ENCODE measurements at places on chromosomes 1 and 21.

DNA sequence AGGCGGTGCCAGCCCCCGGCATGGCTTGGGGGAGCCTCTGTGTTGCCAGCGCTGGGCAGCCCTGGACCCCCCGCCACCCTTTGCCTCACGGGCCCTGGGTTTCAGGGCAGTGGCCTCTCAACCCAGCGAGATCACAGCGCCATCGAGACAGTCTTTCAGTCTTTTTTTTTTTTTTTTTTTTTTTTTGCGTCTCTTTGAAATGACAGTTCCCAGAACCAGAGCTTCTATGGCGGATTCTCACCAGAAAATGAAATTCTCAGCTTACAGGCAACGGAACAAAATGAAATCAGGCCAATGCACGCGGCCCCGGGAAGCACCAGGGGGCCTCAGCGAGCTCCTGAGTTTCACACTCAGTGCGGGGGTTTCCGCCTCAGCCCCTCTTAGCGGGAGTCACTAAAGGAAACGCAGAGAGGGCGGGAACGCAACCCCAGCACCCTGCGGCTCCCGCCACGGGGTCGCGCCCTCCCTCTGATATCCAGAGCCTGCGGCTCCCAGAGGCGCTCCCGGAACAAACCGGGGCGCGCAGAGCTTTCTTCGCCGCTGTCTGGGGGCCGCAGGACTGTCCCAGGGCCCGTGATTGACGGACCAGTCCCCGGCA, 8.0 kb upstream of the COL6A1 start:
- DNase-seq: peak; percentile 44

DNA sequence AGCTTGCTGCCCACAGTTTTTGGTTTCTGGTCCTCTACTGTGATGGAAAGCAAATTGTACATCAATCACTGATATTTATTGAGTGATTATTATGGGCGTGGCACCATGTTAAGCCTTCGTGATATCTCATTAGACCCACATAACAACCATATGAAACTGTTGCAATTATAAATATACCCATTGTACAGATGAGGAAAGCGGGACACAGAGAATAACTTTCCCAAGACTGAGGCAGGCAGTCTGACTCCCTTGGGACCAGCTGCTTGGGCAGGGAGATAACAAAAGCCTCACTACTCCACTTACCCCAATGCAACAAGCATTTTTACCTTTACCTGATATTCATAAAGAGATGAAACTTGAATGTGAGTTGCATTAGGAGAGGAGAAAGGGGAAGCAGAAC, 4.3 kb upstream of the CASZ1 start:
- no peak for DNase-seq

- peak; percentile 39 for DNase-seq
Observed at GRCh38 chr1:154335025-154335714, 9.8 kb downstream of the ATP8B2 start.

- no peak for DNase-seq
Observed at GRCh38 chr1:13760921-13761320, 60.9 kb downstream of the PRDM2 start.

DNA sequence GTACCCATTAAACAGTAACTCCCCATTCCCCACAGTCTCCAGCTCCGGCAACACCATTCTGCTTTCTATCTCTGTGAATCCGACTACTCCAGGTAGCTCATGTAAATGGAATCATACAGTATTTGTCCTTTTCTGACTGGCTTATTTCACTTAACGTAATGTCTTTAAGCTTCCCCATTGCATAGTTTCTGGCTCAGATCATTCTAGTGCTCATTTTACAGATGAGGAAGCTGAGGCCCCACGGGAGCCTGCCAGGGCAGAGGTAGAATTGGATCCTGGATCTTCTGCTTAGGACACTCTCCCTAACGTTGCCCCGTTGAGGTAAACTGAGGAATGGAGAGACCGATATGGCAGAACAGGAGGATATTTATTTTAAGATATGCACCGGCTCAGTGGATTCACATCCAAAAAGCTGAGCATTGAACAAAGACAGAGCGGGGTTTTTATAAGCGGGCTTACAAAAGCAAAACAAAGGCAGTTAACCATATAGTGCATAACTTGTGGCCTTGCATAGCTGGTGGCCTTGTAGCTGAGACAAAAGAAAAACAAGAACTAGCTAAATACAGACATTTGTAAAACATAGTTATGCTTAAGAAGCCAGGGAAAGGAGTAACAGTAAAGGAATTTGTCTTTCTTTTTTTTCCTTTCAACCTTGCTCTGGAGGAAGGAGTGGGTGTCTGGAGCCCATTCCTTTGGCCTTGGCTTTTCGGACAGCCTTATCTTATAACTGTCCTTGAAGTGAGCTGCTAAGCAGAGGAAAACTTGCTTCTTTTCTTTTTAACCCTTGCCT, 15.3 kb upstream of the KLHDC8A start:
- DNase-seq: no peak

DNA sequence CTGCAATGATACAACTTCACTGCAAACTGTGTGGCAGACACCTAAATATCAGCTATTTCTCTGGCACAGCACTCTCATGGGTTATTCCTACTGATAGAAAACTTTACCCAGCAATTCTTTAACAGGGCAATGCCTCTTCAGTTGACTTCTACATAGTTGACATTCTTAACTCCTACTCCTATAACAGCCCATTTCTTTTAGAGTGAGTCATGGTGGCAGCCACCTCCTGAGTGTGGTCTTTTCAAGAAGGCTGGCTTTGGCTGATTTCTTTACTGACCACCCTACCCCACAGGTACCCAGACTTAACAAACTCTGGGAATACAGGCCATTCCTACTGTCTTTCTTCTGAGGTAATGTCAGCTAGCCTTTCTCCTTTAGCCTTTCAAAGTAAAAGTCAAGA, 805.8 kb upstream of the ADGRL2 start:
- DNase-seq: no peak

DNA sequence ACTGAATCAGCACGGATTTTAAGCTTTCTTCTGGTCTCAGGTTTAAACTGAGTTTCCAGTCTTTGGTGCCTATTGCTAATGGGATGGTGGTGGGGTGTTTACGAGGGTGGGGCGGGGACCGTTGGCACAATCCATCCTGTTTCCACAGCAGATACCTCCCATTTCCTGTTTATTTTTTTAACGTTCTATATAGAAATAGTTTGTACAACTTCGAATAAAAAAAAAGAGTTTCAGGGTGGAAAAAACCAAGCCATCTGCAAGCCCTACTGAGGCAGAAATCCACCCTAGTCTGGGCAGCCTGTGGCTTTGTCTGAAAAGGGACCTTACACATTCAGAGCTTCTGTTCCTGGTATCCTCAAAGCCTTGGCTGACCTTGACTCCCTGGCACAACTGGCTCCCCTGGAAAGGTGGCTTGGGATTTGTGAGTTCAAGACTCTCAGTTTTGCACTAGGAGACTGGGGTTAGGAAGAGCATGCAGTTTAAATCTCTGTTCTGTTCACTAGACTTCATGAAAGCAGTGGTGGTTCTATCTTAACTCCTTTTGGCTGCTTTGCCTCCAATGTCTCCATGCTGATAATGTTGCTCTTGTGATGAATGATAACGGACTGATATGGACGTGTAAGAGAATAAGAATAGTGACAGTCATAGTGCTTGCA, 46.7 kb downstream of the VANGL2 start:
- DNase-seq: no peak

GRCh38 chr1:2492091-2492490, 16.0 kb downstream of the PLCH2 start:
- DNase-seq: no peak

- DNase-seq: no peak
Observed at GRCh38 chr1:68314151-68314780, 81.9 kb upstream of the WLS start.

- DNase-seq: no peak
Observed at GRCh38 chr21:20800106-20800505, 198.1 kb upstream of the NCAM2 start.

GRCh38 chr1:113073479-113073950, 517 bp downstream of the LRIG2 start:
- DNase-seq: no peak

DNA sequence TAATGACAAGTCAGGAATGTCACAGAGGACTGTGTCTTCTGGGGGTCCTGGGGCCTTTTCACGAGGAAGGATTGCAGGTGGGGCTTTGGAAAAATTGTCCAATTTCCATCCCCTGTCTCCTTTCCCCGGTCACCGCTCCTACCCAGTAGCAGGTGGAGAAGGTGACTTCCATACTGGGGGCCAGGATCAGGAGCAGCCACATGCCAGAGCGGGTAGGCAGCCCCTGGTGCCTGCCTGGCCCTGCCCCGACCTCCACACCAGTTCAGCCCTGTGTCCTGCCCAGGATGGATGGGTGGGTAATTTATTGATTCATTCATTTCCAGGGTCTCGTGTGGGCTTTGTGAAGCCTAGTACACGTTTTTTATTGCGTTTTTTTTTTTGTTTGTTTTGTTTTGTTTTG, 51.7 kb downstream of the PRKCZ start:
- DNase-seq: no peak
